ENCODE measurements at places on chromosomes 2 and 18.

GRCh38 chr18:54235871-54236270, 11.4 kb upstream of the MBD2 start:
- no peak for DNase-seq

DNA sequence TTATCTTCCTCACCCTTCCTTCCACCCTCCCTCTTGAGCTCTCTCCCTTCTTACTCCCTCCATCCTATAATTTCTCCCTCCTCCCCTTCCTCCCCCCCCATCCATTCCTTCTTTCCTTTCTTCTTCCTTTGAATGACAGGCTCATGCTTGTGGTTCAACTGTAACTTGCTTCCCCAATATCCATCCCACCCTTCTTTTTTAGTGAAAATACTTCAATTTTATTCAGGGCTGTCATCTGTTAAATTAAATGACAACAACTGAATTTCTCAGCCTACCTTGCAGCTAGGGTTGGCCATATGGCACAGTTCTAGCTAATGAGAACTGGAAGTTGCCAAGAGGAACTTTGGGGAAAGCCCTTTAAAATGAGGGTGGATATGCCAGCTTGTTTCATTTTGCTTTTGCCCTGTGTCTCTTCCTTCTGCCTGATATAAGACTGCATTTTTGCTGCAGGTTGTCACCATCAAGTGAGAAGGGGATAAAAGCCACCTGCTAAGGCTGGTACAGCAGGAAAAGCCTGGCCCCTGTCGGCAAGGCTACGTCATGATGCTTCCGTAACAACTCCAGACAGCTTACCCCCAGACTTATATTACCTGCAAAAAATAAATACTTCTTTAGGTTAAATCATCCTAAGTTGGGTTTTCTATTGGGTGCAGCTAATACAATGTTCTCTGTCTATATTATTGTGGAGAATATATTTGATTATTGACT, 121.8 kb downstream of the NXPH2 start:
- no peak for DNase-seq

DNA sequence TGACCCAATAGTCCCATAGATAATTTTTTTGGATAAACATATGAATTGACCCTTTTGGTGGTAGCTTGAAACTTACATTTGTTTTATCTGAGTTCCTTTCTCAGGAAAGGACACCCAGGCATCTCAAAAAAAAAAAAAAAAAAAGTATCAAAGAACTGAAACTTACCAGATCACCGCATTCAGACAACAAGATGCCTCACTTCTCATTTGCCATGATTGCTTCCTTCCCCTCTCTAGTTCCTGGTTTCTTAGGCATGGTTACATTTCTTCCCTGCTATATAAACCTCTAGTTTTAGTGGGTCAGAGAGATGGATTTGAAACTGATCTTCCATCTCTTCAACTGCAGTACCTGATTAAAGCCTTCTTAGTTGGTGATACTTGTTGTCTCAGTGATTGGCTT, 240.1 kb downstream of the ACKR3 start:
- DNase-seq: no peak

DNA sequence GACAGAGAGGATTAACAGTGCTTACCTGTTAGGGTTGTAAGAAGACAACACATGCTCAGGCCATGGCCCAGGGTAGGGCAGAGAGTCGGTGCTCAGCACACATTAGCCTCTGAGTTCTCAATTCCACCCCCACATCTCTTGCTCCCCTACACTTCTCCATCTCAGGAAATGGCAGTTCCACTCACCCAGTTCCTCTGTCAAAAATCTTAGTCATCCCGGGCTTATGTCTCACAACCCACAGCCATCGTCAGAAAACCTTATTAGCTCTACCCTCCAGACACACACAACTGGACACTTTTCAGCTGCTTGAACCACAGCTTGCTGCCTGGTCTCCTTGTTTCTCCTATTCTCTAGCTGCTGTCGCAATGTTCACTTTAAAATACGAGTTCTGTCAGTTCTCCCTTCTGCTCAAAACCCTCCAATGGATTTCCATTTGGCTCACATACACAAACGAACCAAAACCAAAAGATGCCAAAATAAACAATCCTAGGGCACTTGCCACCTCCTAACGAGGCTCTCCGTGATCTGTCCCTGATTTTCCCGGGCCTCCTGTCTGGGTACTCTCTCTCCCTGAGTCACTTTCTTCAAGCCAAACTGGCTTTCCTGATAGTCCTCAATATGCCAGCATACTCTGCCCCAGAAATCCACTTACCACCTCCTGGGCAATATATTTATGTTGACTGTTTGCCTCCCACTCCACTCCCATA, 89.7 kb downstream of the KCTD1 start:
- DNase-seq: no peak

- no peak for DNase-seq
Measured at GRCh38 chr2:117432746-117433145, 381.7 kb upstream of the DDX18 start.

- DNase-seq: no peak
Measured at GRCh38 chr2:60849187-60849586, 32.2 kb upstream of the REL start.

DNA sequence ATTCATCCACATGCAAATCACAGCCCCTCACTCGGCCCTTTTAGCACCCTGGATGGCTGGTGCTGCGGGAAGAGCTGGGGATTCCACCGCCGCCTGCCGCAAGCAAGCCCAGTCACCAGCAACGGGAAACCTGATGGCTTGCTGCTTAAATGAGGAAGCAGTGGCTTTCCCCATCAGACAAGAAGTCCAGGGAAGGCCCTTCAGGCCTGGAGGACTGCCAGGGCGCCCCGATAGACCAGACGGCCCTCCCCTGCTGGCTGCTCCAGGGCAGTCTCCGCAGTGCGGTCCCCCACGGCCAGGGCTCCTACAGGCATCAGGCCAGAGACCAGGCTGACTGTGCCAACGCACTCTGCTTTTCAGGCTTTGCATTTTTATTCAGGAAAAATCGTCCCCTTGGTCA, 439.1 kb downstream of the EIPR1 start:
- no peak for DNase-seq

DNA sequence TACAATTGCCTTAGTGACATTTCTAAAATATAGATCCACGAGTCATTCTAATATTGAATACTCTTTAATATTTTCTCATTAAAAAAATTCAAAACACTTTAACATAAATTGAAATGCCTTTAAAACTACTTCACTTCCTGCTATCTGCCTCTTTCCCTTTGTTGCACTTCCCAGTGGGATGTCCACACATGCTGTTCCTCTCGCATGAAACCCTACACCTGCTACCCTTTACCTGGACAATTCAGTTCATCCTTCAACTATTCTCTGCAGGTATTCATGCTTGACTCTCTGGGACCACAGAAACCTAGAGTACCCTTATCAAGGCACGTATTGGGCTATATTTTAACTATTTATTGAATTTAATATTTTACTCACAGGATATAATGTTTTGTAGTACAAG, 373.3 kb upstream of the GALNT5 start:
- DNase-seq: no peak

DNA sequence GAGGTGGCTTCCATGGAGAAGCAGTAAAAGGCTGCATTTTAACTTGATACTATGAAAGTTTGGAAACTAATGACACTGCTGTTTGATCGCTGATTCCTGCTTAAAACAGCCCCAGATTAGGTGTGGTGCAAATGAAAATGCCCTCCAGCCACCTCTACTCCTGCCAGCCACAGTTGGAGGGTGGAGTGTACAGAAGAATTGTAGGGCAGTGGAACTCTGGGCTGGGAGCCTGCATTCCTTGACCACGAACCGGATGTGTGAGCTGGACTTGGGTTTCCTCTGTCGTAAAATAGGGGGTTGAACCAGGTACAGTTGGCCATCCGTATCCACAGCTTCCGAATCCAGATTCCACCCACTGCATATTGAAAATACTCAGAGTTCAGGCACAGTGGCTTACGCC, 84.6 kb upstream of the RFX8 start:
- DNase-seq: no peak

GRCh38 chr2:102271844-102272243, 39.5 kb upstream of the IL1RL1 start:
- DNase-seq: no peak

DNA sequence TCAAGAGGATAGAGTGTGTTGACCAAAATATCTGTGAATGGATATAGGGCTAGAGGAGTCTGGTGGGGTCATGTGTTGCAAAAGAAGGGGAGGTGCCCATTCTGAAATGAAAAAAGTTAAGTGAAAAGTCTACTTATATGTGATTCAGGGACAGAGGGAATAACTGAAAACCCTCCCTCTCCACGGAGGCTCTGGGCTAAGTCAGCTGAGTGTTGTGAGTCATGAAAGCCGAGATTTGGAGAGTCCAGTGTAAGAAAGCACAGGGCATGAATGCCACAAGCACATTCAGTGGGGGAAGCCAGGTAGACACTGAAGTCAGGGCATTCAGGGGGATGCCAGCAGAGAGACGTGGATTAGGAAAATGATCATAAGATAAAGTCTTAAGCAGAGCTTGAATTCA, 871.9 kb downstream of the TSN start:
- DNase-seq: no peak

GRCh38 chr18:41540237-41540871, 414.7 kb upstream of the PIK3C3 start:
- DNase-seq: no peak

DNA sequence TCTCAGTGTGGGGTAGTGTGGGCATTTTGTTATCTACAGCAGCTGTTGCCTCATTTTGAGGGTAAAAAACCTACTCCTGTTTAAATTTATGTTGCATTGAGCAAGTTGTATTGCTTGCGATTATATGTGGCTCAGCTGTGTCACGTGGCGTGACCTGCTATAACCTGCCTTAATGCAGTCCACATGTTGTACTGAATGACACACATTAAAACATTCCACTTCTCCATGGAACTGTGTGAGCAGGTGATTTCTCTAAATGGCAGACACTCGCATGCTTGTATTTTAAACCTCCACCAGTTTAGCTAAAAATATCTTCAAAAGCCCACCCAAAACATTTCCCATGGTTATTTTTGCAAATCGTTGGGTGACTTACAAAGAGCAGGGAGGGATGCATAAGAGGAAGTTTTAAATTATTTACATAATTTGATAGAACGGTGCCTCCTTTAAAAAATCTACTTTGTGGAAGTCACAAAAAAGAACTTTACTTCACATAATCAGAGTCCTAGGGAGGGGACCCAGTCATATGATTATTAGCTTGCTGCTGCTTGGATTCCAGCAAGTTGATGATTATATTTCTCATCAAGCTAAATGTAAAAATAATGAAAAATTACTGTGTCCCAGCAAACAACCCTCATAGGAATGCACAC, 163.3 kb upstream of the ZEB2 start:
- DNase-seq: no peak

DNA sequence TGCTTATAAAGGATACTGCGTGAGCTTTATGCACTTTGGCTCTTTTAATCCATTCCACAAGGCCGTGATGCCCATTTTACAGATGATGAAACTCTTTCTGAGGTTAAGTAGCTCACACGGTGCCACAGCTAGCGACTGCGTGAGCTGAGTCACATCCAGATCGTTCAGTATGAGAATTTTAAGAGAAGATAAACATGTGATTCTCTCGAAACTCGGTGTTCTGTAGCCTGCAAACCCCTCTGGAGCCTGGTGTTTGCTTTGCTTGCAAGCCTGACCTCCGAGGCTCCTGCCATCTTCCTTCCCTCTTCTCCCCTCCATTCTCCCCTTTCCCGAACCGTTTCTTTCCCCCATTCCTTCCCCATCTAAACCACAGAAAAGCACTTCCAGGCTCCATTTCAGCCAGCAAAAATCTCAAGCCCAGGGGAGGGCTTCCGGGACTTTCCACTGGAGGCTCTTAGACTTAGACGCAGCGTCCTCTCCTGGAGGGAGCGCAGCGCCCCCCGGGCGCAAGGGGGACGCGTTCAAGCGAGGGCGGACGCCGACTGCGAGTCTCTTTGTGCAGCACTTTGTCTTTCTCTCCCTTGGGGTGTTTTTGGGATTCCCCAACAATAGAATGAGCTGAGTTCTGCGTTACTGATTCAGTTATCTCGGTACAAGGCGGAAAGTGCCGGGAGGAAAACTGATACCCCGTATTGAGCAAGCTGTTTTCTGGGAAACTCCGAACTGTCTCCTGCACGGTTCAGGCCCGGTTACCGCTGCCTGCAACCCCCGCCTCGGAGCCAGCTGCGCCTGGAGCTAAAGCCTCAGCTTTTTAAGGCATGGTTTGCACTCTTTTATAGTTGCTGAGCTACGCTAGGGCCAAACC, 38.0 kb downstream of the CYP1B1 start:
- DNase-seq: no peak

GRCh38 chr2:224716201-224716600, at the start of gene CCDC195:
Gene CCDC195, minus strand, starts transcription at chr2:224716365. Its CDS starts 0 bp downstream, at chr2:224716365.
- no peak for DNase-seq

- no peak for DNase-seq
Measured at GRCh38 chr18:45231617-45232016, 383.7 kb upstream of the SLC14A2 start.

Data from D721Med (cell line).